Cortex of kidney (tissue), 1 donor: ENCODE measurements at places on chromosomes 12 and 14.

DNA sequence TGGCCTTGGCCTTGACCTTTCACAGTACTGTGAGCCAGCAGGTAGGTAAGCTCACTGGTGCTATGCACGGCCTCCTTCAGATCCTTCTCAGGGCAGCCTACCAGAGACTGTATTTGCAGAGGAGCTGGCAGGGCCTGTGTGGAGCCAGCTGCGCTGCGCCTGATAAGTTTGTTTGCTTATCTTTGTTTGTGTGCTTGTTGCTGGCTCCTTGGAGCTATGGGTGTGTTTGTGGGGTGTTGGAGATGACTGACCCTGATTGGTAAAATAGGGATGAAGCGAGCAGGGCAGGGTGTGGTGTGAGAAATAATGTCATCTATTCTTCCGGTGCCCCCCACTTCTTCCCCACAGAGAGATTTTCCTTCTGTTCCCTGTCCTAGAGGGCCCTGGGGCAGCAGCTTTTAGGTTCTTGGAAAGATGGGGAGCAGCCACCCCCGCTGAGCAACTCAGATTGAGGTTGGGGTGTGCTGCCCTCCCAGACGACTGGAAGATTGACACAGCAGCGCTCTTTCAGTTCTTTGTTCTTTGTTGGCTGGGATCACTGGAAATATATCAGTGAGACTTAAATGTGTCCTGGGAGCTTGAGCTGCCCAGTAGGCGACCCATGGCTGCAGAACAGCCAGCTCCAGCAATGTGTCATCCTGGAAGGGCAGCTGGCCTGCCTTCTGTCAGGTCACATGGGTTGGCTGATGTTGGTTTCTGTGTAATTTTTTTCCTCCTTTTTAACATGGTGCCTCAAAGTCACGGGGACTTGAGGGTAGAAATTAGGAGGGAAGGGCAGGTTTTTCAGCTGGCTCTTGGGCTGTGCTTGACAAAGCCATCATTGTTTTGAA is 19.6 kb downstream of the MLXIP start:
- DNase-seq = no peak

DNA sequence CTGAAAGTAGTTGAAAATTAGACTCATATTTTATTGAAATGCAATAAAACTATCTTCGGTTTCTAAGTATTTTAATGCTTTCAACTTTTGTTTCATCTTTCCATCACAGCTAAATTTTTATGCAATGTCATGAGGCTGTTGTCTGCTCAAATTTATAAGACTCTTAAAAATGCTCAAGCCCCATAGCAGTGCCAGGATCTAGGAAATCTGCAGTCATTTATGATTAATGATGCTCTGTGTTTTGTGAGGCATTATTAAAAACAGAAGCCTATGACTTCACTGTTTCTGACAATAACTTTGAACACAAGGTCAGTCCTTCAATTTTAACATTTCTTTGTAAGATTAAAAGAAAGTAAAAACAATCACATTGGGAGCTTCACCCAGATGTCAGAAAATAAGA is 112.5 kb downstream of the ALX1 start:
- no peak for DNase-seq

- no peak for DNase-seq
Observed at GRCh38 chr14:34926552-34926951, 51.4 kb upstream of the BAZ1A start.

DNA sequence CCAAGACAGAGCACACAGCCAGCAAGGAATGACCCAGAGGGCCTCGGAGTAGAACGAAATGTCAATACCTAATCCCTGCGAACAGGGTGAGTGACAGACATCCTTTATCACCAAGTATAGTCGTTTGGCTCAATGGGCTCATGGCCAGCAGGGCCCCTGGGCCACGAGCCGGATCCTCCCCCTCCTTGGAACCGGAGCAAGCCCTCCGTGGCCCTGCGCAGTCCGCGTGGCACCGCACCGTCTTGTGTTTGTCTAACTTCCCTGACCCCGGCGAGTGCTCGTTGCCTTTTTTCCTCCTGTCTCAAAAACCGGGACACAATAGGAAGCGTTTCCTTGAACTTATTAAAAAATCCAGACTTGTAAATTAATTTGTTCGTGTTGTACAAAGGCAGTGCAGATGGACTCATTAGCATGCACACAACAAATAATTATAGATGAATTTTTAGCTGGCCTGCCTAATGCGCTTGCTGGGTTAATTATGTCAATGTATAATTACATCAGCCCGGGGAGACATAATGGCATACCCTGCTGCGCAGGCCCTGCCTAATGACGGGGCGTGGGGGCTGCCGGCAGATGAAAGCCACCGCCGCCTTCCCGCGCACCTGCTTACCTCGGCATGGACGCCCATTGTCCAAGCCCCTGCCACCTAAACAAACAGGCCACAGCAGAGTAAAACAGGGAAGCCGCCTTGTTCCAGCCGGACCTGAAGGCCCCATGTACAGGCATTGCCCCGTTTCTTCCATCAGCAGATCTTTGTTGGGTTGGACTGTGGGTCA is 81.6 kb downstream of the PHETA1 start:
- no peak for DNase-seq

DNA sequence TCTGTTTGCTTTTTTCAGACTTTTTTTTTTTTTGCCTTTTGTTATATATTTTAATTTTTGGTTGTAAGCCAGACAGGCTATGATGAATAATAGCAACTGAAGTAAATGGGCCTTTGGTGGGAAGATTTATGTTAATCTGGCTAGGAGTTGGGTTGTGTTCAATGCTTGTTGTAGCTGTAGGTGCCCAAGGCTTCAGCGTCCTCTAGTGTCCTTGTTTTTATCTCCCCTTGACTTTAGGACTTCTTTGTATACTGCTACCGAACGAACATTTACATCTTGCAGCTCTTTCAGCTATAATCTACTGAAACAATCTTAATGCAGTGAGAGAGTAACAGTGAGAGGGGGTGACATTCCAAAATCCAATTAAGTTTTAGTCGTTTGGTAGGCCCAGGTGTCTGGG is 848.4 kb upstream of the FBXO33 start:
- no peak for DNase-seq

DNA sequence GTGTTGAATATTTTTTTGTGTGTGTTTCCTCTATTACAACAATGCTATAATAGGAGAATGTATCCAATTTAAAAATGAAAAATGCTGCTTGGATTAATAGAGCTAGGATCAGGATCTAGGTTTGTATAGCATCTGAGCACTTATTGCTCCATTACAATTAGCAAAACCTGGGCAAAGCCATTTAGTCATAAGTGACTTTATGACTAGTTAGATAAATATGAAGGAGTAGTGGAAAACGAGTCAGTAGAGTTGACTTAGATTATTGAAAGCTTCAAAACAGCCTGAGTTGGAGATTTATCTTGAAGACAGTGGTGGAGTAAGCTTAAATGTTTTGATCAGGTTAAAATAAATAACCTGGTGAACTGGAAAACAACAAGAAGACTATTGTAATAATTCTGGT is 2.8 kb downstream of the MED21 start:
- DNase-seq = no peak

- no peak for DNase-seq
Observed at GRCh38 chr14:69848903-69849391, 30.3 kb upstream of the SMOC1 start.

DNA sequence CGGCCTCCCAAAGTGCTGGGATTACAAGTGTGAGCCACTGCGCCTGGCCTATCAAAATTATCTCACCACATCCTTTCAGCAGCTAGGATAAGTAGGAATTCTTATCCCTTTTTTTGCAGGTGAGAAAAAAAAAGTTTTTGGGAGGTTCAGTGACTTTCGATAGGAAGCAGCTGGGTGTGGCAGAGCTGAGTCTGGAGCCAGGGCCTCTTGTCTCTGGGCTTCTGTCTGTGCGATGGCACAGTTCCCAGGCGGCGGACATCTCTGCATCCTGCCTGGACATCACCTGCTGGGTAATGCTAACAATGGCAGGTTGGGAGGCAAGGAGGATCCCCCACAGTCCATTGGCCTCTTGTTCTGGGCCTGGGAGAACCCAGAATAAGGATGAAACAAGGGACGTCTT is 12.5 kb downstream of the NRXN3 start:
- no peak for DNase-seq

- DNase-seq = no peak
Observed at GRCh38 chr12:92745856-92746550, 43.2 kb downstream of the PLEKHG7 start.

- no peak for DNase-seq
Observed at GRCh38 chr12:15751741-15752140, 37.4 kb downstream of the EPS8 start.

DNA sequence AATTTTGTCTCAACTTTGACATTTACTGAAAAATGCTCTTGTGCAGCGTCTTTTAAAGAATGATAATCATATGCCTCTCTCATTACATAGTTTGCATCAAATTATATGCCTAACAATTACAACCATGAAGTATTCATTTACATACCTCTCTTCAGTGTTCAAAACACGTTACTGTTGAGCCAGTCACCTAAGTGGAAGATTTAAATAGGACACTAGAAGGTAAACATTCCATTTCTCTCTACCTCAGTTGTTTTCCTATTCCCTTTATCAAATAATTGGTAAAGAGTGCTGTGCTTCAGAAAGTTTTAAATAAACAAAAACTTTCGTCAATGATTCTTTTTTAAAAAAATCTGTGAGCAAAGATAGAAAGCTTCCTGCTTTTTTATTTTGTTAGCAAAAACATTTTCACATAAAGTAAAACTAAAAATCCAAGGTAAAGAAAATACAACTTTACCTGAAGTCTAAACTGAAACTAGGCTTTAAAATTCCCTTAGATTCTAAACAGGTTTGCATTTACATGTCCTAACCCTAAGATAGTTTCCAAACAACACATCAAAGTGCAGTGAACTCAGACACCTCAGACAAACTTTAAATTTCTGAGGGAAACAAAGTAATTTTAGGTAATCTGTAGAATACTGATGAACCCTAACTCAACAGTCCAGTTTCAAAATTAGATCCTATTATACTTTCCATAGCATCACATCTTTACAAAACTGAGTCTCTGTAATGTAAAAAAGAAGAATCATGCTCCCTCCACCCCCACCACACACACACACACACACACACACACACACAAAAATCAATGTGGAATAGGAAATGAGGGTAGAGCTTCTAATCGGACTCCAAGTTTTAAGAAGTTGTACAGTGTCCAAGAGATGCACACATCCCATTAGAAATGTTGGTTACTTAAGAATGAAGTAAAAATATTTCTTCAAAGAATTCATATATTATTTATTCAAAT is 46.2 kb downstream of the PAWR start:
- DNase-seq = no peak

DNA sequence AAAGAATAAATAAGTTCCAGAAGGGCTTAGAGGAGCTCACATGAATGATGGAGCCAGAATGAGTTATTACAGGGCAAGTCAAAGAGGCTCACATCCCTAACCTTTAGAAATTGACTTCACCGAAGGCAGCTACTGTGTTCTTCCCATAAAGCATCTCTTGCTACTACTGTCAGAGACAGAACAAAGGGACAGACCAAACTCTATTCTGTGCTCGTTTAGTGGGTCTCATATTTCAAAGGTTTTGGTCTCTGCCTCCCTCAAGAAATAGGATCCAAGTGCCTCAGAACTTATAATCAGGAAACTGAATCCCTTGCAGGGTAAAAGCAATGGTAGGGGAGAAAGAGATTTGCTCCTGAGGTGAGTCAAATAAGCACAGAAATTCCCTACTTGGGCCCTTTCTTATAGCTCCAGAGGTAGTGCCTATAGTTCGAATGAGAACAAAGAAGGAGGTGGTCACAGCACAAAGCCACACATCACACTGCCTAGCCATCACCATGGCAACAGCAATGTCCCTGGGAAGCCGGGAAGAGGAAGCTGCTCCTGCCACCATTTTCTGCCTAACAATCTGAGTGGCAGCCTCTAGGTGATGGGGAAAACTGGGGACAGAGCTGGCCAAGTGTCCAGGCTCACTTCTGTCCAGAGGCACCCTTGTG is 294.9 kb downstream of the FOXN3 start:
- DNase-seq = no peak
